ENCODE measurements at places on chromosomes 1 and 21. TPM values are rescaled to one million over a fixed set of nuclear protein-coding genes. Genes with fewer than 3 reads are reported as not detected.

TRABD2B gene
- 0.02 TPM for polyA plus RNA-seq

SLFNL1 gene
- 0.26 TPM for polyA plus RNA-seq

KCNJ10 gene
- polyA plus RNA-seq: not detected

SCYL3 gene
- 13.1 TPM for polyA plus RNA-seq

OLIG2 gene
- polyA plus RNA-seq: 0.84 TPM

B4GALT2 gene
- polyA plus RNA-seq: 147 TPM

IL22RA1 gene
- not detected for polyA plus RNA-seq

LRRC38 gene
- not detected for polyA plus RNA-seq

GIPC2 gene
- polyA plus RNA-seq: 0.72 TPM

AIRE gene
- polyA plus RNA-seq: not detected

SPRR1B gene
- polyA plus RNA-seq: not detected

CD1B gene
- polyA plus RNA-seq: not detected

Measured in neural cell (in vitro differentiated cells).